ENCODE measurements at places on chromosomes 16 and 17.

GRCh38 chr17:52025236-52025635 is 133.3 kb downstream of the CA10 start:
- no peak for DNase-seq

GRCh38 chr16:49528060-49528865 is 154.7 kb downstream of the C16orf78 start:
- DNase-seq = no peak

DNA sequence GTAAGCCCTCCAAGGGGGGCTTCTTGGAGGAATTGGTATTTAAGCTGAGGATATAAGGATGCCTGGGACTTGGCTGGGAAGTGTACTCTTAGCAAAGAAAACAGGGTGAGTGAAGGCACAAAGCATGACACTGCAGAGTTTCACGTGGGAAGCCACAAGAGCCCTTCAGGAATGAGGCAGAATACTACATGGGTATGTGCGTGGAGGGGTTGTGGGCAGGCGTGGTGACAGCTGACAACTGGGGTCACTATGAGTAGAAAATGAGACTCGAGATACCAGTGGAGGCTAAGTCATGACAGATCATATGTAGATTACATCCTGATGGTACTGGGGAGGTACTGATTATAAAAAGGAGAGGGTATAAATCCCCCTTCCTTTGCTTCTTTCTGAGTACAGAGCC is 78.1 kb upstream of the XYLT1 start:
- no peak for DNase-seq

DNA sequence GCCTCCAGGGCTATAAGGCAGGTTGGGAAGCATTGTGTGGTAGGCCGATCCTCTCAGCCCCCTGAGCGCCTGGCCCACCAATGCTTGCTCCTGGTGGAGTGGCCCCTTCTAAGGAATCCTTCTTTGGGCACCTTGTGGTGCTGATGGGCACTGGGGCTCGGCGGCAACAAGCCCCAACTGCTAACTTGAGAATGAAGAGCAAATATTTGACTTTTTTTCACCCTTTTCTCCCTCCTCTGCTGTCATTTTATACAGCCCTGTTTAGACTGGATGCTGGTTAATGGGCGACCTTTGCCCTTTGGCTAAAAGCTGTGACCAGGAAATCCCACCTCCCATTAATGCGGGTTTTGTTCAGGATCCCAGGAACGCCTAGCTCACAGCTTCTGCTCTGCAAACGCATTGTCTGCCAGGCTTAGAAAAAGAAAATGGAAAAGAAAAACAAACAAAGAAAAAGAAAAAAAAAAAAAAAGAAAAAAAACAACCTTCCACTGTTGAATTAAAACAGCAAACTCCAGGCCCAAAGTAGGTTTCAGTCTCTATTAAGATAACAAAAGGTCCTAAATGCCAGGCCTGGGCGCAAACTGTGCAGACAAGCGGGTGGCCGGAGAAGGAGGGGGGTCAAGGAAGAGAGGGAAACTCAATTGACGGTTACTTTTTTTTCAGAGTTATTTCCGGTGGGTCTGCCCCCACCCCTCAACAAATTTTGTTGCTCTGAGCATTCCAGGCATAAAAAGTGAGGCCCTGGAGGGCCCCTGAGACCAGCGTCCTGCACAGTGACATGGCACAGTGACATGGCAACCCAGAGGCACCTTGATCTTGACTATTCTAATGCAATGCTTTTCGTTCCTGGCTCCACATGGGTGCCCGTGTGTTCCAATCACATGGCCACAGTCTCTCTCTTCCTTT is 301.4 kb downstream of the MAF start:
- DNase-seq = peak; percentile 4

GRCh38 chr16:19879241-19879792 is 5.3 kb downstream of the GPRC5B start:
- peak; percentile 91 for DNase-seq

GRCh38 chr16:84234321-84235241 is 5.2 kb downstream of the KCNG4 start:
- DNase-seq = no peak

DNA sequence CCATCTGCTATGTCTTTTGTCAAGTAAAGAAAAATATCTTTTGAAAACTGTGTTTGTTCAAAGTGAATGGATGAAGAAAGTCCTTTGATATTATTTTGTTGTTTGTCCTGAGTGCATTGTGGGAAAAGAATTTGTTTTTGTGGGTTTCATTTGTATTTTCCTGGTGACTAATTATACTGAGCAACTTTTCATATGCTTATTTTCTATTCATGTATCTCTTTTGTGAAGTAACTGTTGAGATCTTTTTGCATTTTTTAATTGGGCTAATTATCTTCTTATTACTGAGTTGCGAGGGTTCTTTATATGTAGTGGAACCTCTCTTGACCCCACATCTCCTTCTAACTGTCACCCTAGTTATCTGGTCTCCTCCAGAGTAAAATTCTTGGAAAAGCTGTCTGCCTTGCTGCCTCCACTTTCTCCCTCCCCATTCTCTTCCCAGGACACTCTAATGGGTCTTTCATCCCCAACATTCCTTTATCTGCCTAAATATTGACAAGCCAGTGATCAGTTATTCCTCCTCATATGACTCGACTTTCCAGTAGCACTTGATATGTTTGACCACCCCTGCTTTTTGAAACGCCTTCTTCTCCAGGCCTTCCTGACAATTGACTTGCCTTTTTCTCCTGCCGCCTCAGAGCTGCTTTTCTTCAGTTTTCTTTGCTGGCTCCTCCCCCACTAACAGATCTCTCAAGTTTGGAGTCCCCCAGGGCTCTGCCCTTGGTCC is 117.6 kb upstream of the HAS3 start:
- DNase-seq = no peak

GRCh38 chr17:8466456-8466855 is 30.8 kb downstream of the NDEL1 start:
- DNase-seq = no peak

DNA sequence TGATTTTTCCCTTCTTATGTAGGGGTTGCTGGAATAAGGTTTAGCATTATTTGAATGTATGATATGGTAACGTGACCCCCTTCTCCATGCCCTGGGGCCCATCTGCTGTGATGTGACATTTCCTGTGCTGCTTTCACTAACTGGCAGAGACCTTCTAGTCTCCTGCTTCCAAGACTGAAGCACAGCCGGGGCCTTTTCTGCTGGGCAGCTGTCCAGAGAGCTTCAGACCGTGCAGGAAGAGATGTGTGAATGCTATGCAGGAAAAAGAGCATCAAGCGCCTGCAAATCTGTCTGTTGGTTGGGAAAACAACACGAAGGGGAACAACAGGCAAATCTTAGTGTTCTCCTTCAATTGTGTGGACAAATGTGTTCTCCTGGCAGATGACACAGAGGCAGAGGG is 128.5 kb downstream of the SPACA3 start:
- no peak for DNase-seq

- no peak for DNase-seq
Measured at GRCh38 chr16:71811261-71811803, 2.7 kb upstream of the AP1G1 start.

- no peak for DNase-seq
Measured at GRCh38 chr17:50064253-50065001, 8.5 kb downstream of the ITGA3 start.

DNA sequence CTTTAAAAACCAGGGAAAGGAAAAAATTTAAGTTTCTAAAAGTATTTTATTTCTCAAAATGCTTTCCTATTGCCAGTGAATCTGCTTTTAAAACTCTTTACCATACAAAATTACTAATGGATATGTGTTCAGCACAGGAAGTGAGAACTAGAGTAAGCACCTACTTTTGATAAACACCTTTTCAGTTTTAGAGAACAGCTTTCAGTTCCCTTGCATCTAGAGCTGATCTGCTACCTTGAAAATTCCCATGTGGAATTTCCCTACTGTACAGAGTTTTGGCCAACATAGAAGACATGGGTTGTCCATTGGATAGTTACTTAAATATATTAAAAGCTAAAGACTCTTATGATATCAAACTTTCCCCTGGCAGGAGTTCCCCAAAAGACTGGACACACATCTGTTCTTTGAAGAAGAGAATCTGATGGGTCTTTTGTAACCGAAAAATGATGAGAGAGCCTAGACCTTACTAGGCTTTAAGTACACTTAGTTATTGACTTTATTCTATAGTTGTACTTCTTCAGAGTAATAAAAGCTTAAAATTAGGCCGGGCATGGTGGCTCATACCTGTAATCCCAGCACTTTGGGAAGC is 112.1 kb upstream of the CNTNAP4 start:
- no peak for DNase-seq

DNA sequence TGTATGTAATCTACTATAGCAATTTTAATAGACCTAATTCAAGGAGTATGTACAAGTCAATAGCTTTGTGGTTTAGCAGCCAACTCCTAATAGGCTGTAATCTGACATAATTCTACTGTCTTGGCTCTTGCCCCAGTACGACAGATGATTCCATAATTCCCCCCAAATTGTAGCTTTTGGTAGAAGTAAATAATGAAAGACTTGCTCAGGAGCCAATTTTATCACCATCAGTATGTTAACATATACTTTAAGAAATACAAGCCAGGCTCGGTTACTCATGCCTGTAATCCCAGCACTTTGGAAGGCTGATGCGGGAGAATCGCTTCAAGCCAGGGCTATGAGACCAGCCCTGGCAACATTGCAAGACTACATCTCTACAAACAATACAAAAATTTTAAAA is 53.9 kb downstream of the AP2B1 start:
- no peak for DNase-seq

DNA sequence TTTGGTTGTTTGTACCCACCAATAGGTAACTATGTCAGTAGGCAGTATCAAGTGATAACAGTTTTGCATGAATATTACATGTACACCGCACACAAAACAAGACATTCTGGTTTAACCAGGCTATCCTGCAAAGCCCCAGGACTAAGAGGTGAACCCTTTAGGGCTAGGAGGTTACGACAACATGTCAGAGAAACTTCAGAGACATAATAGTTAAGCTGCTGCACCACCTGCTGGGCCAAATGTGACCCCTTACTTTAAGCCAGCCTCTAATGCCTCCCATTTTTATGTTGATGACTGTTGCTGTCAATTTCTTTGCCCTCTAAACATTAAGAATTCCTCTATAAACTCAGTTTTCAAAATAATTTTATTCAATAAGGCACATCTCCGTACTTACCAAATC is 15.4 kb downstream of the SRP68 start:
- no peak for DNase-seq

- DNase-seq = no peak
Measured at GRCh38 chr17:82375359-82376041, 3.9 kb downstream of the UTS2R start.

- DNase-seq = peak; percentile 18
Measured at GRCh38 chr16:3188925-3189825, 1.2 kb downstream of the OR1F1 start.

- DNase-seq = no peak
Measured at GRCh38 chr17:28390984-28391383, 15.0 kb downstream of the SLC46A1 start.

- no peak for DNase-seq
Measured at GRCh38 chr17:726271-726919, 6.0 kb upstream of the TLCD3A start.

DNA sequence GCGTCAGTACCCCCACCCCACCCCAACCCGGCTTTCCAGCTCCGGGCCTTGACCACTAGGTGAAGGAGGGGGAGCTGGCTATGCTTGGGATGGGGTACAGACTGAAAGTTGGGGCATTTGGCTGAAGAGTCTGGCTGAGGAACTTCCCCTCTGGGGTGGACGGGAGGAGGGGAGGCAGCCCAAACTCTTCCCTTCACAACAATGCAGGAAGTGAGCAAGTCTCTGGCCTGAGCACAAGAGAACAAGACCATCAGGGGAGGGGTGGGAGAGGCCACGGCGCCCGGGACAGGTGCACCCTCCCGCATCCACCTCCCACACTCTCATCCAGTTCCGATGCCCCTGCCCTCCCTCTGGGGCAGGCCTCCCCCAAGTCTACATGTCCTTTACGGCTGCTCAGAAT is 5.6 kb downstream of the USH1G start:
- DNase-seq = no peak

DNA sequence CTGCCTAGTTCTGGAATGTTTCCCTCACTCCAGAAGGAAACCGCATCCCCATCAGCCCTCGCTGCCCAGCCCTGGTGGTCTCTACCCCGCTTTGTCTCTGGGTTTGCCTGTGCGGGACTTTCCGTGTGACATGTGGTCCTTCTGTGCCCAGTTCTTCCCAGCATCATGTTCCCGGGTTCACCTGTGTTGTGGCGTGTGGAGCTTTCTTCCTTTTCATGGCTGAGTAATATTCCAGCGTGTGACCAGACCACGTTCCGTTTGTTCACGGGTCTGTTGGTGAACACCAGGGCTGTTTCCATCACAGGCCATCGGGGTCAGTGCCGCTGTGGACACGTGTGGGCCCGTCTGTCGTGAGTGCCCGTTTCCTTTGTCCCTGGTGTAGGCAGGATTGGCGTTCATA is 32.1 kb downstream of the CACNA1H start:
- no peak for DNase-seq

DNA sequence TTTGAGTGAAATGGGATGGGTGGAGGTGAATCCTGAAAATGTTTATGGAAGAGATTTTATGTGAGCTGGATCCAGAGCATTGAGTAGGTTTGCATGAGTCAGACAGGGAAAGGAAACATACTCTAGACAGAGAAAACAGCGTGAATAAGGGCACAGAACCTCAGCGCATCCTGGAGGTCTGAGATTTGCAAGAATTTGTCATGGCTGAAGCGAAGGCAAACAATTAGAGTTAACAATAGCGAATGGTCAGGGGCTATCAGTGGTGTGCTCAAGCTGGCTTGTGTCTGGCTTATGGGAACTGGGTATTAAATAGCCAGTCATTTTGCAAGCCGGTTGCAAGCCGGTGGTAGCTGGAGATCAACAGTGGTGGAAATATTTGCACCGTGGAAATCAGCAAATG is 36.4 kb downstream of the MAP2K6 start:
- no peak for DNase-seq

- DNase-seq = no peak
Measured at GRCh38 chr17:74350486-74350885, 11.2 kb downstream of the BTBD17 start.

GRCh38 chr17:47266782-47267181 is 13.2 kb downstream of the ITGB3 start:
- no peak for DNase-seq

GRCh38 chr17:22695228-22695619 is 1002.9 kb downstream of the KCNJ18 start:
- DNase-seq = no peak

DNA sequence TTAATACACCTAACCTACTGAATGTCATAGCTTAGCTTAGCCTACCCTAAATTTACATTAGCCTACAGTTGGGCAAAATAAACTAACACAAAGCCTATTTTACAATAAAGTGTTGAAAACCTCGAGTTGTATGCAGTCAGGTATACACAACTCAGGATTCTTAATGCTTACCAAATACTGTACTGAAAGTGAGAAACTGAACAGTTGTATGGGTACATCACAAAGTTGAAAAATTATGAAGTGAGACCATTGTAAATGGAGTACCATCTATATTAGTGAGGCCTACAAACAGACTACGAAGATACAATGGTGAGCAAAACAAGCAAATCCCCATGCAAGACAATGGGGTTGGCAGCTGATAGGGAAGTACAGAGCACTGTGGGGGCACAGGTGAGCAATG is 79.7 kb downstream of the VAT1L start:
- no peak for DNase-seq

GRCh38 chr17:39939106-39939505 is 11.6 kb downstream of the LRRC3C start:
- DNase-seq = no peak

Data from NCI-H2081 (cell line).